ENCODE measurements at places on chromosomes 1 and 21.

GRCh38 chr1:246052603-246053002 lies 454.5 kb downstream of the SMYD3 start:
- DNase-seq: no peak

- DNase-seq: no peak
Measured at GRCh38 chr1:188463919-188464318, 1635.2 kb downstream of the PLA2G4A start.

DNA sequence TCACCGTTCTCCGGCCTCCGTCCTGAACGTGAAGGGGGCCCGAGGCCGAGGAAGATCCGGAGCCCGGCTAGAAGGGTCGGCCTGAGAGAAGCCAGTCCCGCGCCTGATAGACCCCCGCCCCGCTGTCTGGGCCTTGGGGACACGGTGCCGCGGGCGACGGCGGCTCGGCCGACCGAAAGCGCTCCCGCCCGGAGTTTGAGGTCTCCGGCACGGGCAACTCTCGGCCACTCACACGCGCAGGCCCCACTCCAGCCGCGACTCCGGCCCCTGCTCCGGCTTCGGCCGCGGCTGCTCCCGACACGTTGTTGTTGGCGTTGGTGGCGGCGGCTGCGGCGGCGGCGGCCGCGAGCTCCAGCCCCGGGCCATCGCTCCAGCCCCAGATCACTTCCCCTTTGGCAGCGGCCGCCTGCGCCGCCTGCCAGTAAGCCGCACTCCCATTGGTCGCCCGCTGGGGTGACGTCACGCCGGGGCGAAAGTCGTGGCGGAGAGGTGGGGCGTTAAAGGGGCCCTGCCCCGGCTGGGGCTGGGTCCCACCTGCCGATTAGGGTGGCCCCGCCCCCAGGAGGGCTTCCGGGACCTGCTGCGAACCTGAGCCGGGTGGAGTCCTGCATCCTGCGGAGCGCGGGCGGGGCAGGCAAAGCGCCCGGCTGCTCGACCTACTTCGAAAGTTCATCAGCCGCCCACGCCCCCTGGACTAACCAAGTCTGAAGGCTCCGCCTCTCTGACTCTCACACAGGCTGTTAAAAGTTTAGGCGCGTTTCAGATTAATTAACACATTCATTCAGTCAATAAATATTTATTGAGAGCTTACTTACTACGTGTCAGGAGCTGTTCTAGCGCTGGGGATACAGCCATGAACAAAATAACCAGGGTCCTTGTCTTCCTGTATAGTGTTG lies at the start of gene EFCAB14:
EFCAB14 (minus strand) TSS at position 388 of the 896 bp plus-strand sequence. CDS start 1,027 bp downstream, outside the sequence.
- peak; percentile 98 for DNase-seq

- DNase-seq: no peak
Measured at GRCh38 chr1:73556270-73556669, 641.7 kb downstream of the LRRIQ3 start.

GRCh38 chr1:101282314-101283038 lies 45.7 kb downstream of the S1PR1 start:
- DNase-seq: peak; percentile 32

All from common myeloid progenitor, CD34-positive (primary cell).